ENCODE measurements at places on chromosomes 13 and 19. TPM values are rescaled to one million over a fixed set of nuclear protein-coding genes. Genes with fewer than 3 reads are reported as not detected.

URAD gene
- total RNA-seq: not detected

DNA sequence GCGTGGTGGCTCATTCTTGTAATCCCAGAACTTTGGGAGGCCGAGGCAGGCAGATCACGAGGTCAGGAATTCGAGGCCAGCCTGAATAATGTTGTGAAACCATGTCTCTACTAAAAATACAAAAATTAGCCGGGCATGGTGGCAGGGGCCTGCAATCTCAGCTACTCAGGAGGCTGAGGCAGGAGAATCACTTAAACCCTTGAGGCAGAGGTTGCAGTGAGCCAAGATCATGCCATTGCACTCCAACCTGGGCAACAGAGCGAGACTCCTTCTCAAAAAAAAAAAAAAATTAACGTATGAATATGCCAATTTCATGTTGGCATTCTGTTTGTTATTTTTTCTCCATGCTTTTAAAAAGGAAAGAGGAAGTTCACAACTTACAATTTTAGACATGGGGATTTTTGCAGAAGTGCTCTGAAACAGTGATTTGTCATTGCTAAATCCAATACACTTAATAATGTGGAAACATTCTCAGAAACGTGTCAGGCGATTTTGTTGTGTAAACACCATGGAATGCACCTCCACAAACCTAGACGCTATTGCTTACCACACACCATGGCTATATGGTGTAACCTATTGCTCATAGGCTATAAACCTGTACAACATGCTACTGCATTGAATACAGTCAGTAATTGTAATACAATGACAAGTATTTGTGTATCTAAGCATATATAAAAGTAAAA lies 115.9 kb upstream of the PCDH20 start:
- DNase-seq: no peak

GRCh38 chr19:23118400-23118799 lies 1.6 kb downstream of the ZNF730 start:
- DNase-seq: no peak

IFNL1 gene
- total RNA-seq: 0.23 TPM

ZNF442 gene
- total RNA-seq: 0.47 TPM

- DNase-seq: no peak
Observed at GRCh38 chr19:15487038-15487437, 7.7 kb upstream of the PGLYRP2 start.

CDKN2D gene
- 40.1 TPM for total RNA-seq

CD37 gene
- total RNA-seq: 138 TPM

- peak; percentile 24 for DNase-seq
Observed at GRCh38 chr19:50909240-50910070, 1.7 kb downstream of the KLK4 start.

All from activated T-helper 1 cell treated with anti-CD3 and anti-CD28 coated beads, Interleukin-12 subunit alpha, Interleukin-12 subunit beta, Interleukin-2, Interleukin-4 antibody, amounts not matched to agents 30 ng/mL and 10 ng/mL and 1 ng/mL, durations not matched to agents 14 hours and 24 hours and 36 hours (primary cell).